ENCODE measurements at places on chromosomes 2 and 18.

DNA sequence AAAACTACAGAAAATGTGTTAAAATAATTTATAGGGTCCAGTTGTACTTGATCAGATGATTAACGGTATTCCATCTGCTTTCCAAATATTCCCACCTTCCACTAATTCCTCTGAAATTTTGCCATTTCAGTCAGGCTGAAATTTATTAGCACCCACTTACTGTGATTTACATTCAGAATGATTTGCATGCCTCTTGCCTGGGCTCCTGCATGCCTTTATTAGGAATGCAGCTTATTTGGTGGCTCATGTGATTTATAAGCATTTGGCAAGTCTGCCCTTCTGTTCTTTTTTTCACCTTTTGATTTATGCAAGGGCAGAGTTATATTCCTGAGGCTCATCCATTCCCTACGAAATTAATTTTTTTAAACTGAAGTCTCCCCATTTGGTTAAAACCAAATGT, 1594.5 kb upstream of the PIK3C3 start:
- DNase-seq, result no peak

GRCh38 chr18:62659698-62660097, 55.6 kb upstream of the PHLPP1 start:
- DNase-seq, result peak; percentile 50

- no peak for DNase-seq
These were observed 133.7 kb downstream of the SMAD7 start for GRCh38 chr18:48817021-48817461.

DNA sequence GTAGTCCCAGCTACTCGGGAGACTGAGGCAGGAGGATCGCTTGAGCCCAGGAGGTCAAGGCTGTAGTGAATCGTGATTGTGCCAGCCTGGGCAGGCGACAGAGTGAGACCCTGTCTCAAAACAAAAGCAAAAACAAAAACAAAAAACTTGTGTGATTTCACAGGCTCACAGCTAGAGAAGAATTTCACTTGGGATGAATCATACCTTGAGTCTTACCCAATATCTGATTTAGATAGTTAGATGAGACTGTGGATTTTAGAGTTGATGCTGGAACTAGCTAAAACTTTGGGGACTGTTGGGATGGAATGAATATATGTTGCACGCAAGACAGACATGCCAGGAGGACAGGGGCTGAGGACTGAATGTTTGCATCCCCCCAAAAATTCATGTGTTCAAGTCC, 4.4 kb downstream of the ANKRD29 start:
- no peak for DNase-seq

GRCh38 chr2:158239271-158239670, 137.6 kb downstream of the UPP2 start:
- DNase-seq, result no peak

DNA sequence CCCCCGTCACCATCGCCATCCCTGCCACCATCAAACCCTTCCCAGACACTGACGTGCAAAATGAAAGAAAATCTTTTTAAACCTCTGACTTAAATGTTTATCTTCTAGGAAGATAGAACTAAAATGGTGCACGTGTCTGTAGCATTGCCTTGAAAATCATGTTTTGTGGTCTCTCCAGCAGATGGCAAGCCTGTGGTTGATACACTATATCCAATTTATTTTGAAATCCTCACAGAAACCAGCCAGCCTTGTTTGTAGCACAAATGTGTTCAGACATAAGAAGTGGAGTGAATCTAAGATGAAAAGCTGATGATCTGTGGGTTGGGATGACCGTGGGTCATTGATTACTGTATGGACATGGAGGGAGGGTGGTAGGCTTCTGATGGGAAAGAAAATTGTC, 436.2 kb upstream of the SMIM21 start:
- no peak for DNase-seq

GRCh38 chr2:64488050-64488974, 34.4 kb downstream of the LGALSL start:
- DNase-seq, result peak; percentile 62

DNA sequence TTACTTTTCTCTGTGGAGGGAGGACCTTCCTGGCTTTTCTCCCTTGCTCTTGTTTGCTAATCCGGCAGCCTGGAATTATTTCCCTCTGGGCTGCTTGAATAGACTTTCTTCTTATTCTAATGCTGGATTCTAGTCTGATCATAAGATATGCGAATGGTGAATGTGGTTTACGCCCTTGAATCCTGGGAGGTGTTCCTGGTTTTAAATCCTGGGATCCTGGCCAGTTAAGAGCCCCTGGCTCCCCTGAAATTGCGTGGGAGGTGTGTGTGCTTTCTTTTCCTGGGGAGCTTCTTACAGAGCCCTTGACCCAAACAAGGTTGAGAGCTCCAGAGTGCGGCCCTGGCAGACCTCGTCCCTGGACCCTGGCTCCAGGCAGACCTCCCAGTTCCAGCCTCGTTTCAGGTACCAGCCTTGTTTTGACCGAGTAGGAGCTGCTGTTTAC, 2.8 kb downstream of the SH3BP4 start:
- no peak for DNase-seq

DNA sequence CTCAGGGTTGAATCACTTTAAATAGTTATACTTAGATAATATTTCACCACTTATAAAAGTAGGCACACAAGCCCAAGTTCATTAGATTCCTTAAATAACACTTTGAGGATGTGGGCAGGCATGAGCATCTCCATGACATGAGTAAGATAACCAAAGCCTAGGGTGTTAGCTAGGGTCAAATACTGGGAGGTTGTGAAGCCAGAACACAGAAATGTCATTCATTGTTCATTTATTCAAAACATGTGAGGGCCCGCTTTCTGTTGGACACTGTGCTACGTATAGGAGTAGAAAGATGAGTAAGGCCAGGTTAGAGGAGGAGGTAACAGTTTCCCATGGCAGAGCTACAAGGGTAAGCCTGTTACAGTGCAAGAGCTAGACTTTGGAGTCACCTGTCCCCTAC, 93.5 kb upstream of the NEDD4L start:
- DNase-seq, result no peak

DNA sequence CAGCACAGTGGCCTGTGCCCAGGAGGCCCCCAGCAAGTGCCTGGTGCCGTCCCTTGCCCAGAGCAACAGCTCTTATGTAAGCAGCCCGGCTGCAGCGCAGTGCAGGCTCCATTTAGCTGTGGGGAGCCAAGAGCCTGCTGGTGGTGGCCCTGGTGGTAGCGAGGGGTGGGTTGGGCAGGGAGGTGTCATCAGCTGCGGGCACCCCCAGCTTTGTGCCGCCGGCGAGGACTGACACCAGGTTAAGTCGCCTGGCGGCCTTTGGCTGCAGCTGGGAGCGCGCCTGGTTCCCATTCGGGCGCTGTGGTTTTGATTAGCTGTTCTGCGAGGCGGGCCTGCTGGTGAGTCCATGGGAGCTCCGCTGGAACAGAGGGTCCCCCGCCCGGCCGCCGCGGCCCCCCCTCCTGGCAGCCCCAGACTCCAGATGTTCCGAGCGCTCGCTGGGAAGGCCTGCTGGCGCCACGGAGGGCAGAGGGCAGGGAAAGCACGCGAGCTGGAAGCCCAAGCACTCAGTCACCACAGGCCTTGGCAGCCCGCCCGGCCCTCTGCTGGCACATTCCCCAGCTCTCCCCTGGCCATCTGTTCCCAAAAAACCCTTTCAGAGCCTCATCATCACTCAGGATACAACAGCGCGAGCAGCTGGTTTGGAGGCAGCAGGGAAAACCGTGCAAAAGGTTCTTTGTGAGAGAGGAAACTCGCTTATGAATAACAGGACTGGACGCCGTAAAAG, 18.4 kb downstream of the ATOH8 start:
- DNase-seq, result peak; percentile 76

- peak; percentile 91 for DNase-seq
These were observed 107.9 kb downstream of the MAP4K4 start for GRCh38 chr2:101805152-101806088.

Measured in SK-N-DZ (cell line).